ENCODE measurements at places on chromosomes 2 and 18.

DNA sequence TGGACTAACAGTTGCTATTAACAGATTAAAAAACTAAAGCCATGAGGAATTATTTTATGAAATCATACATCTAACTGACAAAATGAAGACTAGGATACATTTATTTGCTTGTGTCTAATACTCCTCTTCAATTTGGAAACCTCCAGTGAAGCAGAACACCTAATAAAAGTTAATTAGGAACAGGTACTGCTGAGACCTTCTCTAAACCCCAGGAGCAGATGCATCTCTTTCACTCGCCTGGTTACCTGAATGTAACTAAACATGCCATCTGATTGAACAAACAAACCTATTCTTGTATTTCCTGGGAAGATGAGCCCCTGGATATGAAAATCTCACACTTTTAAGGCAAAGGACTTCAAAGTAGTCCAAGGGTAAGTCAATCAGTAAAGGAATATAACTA is 898.2 kb downstream of the NRXN1 start:
- no peaks in the 10 kb centered on the region for H3K4me1 ChIP-seq
- no peak overlapping the region for H3K27ac ChIP-seq
- no peak for DNase-seq
- no peaks in the 10 kb centered on the region for H3K36me3 ChIP-seq

- H3K4me1 ChIP-seq: no peaks in the 10 kb centered on the region
- no peak overlapping the region for H3K27ac ChIP-seq
- H3K4me3 ChIP-seq: no peak overlapping the region
- DNase-seq: no peak
Observed at GRCh38 chr2:156787517-156787916, 351.3 kb downstream of the GPD2 start.

DNA sequence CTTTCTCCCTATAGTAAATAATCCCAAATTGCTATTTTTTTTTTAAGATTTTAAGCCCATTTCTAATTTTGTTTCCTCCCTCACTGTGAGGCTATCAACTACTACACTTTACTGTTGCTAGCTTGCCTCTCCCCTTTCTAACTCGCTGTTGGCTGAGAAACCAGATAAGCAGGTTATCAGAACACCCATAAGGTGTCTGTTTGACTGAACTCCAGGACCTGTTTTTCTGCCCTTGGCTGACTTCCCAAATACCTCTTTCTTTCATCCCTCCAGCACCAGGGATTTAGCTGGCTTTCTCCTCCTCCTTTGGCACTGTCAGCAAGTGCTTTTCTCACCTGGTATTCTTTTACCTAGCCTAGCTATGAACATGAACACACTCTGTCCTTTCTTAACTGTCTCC is 11.1 kb downstream of the TRAK2 start:
- no peaks in the 10 kb centered on the region for H3K4me1 ChIP-seq
- H3K27ac ChIP-seq: no peak overlapping the region
- no peak overlapping the region for H3K4me3 ChIP-seq
- H3K27me3 ChIP-seq: no peaks in the 10 kb centered on the region
- H3K36me3 ChIP-seq: no peaks in the 10 kb centered on the region
- no peak for DNase-seq

DNA sequence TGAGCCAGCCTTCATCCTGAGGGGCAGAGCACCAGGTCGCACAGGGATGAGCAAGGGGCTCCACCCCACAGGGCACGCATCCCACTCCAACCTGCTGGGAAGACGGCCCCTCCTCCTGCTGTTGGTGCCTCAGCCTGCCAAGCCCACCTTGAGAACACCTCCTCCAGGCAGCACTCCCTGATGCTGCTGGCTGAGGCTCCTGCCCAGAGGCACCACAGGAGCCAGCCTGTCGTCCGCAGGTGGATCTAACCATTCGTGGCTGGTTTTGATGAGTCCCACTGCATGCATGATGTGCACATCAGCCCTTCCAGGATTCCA is 58.4 kb downstream of the BIN1 start:
- DNase-seq: no peak
- H3K4me1 ChIP-seq: peaks cover 3% of the 10 kb centered on the region
- H3K27me3 ChIP-seq: no peaks in the 10 kb centered on the region
- no peak overlapping the region for H3K4me3 ChIP-seq

GRCh38 chr2:21794611-21795010 is 670.8 kb downstream of the TDRD15 start:
- H3K4me3 ChIP-seq: no peak overlapping the region
- DNase-seq: no peak
- no peaks in the 10 kb centered on the region for H3K4me1 ChIP-seq
- H3K36me3 ChIP-seq: no peaks in the 10 kb centered on the region
- no peaks in the 10 kb centered on the region for H3K27me3 ChIP-seq
- H3K27ac ChIP-seq: no peak overlapping the region

DNA sequence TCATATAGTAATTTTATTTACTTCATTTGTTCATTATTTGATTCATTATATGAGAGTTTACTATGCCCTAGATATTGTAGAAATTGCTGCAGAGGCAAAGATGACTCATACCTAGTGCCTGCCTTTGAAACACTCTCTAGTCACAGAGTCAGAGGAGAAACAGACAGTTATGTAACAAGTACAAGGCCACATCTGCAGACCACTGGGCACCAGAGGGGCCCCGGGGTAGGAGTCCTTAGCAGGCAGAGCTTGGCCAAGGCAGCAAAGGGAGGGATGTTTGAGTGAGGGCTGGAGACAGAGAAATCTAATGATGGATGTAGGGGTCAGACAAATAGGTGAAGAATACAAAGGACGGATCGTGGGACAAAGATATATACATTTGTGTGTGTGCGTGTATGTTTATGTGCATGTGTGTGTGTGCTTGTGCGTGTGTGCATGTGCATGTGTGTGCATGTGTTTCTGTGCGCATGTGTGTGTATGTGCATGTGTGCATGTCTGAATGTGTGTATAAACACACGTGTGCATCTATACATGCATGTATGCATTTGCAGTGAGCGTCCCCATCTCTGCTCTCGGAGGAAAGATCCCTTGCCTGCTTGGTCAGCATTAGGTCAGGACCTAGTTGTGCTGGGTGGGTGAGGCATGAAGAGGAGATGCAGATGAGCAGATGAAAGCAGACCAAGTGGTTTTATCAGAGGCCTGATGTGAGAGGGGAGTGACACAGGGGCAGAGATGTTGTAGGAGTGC is 170.6 kb upstream of the MYT1L start:
- no peak for DNase-seq
- no peak overlapping the region for H3K4me3 ChIP-seq

- H3K4me1 ChIP-seq: peaks cover 2% of the 10 kb centered on the region
- H3K4me3 ChIP-seq: no peak overlapping the region
- no peak for DNase-seq
- no peaks in the 10 kb centered on the region for H3K27me3 ChIP-seq
- H3K27ac ChIP-seq: no peak overlapping the region
Observed at GRCh38 chr2:18548621-18549020, 11.8 kb downstream of the RDH14 start.

GRCh38 chr18:41266204-41266603 is 688.8 kb upstream of the PIK3C3 start:
- no peak overlapping the region for H3K27ac ChIP-seq
- no peaks in the 10 kb centered on the region for H3K36me3 ChIP-seq
- no peak for DNase-seq
- no peaks in the 10 kb centered on the region for H3K4me1 ChIP-seq

- H3K36me3 ChIP-seq: no peaks in the 10 kb centered on the region
- H3K27ac ChIP-seq: no peak overlapping the region
- H3K4me1 ChIP-seq: peaks cover 5% of the 10 kb centered on the region
- DNase-seq: no peak
- H3K4me3 ChIP-seq: no peak overlapping the region
- no peaks in the 10 kb centered on the region for H3K27me3 ChIP-seq
Observed at GRCh38 chr18:62784966-62785413, 69.6 kb downstream of the PHLPP1 start.

GRCh38 chr2:103183061-103183460 is 421.2 kb downstream of the TMEM182 start:
- H3K36me3 ChIP-seq: no peaks in the 10 kb centered on the region
- H3K27me3 ChIP-seq: no peaks in the 10 kb centered on the region
- no peaks in the 10 kb centered on the region for H3K4me1 ChIP-seq
- no peak overlapping the region for H3K4me3 ChIP-seq
- DNase-seq: no peak

GRCh38 chr2:60560734-60561644 is 7.5 kb upstream of the BCL11A start:
- no peak overlapping the region for H3K4me3 ChIP-seq
- H3K4me1 ChIP-seq: 0 out of 2 replicates have a peak, but pooled peaks cover 1% of the 10 kb centered on the region
- H3K27me3 ChIP-seq: no peaks in the 10 kb centered on the region
- no peak overlapping the region for H3K27ac ChIP-seq

DNA sequence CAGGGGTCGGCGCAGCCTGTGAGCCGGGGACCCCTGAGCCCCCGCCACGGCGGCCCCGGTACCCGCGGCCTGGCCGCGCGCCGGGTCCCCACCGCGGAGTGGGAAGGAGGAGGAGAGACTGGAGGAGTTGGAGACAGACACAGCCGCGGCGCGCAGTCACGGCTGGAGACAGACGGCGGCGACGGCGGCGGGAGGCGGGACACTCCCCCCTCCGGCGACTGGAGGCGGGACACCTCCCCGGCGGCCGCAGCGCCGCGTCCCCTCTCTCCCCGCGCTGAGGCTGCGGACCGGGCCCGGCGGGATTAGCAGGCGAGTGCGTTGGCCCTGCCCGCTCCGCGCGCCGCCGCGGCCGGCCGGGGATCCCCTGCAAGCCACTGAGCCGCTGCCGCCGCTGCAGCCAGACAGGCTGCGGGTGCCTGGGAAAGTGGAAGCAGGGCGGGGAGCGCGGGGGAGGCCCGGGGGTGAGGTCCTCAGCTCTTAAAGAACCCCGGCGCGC is 1.0 kb upstream of the LDLRAD4 start:
- H3K4me3 ChIP-seq: peak overlapping the region; percentile 61
- no peaks in the 10 kb centered on the region for H3K36me3 ChIP-seq
- DNase-seq: no peak
- peaks cover 12% of the 10 kb centered on the region for H3K27me3 ChIP-seq
- H3K27ac ChIP-seq: no peak overlapping the region

GRCh38 chr2:137262594-137262993 is 497.2 kb downstream of the THSD7B start:
- no peaks in the 10 kb centered on the region for H3K27me3 ChIP-seq
- H3K36me3 ChIP-seq: no peaks in the 10 kb centered on the region
- peak; percentile 29 for DNase-seq
- H3K27ac ChIP-seq: no peak overlapping the region

DNA sequence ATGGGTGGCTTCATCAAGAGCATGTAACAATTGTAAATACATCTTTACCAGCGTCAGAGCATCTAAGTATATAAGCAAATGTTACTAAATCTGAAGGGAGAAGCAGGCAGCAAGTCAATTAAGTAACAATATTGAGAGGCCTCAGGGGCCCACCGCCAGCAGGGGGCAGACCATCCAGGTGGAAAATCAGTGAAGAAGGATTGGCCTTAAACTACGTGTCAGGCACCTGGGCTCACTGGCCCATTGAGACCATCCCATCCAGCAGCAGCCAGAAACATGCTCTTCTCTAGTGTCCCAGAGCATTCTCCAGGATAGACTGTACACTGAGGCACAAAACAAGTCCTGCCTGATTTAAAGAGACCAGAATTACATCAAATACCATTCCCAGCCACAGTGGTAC is 96.2 kb upstream of the SNTG2 start:
- peak; percentile 43 for DNase-seq
- no peak overlapping the region for H3K4me3 ChIP-seq
- no peaks in the 10 kb centered on the region for H3K27me3 ChIP-seq
- no peak overlapping the region for H3K27ac ChIP-seq
- H3K4me1 ChIP-seq: no peaks in the 10 kb centered on the region

GRCh38 chr2:74361327-74361726 is 18.1 kb upstream of the SLC4A5 start:
- H3K27me3 ChIP-seq: no peaks in the 10 kb centered on the region
- no peak overlapping the region for H3K4me3 ChIP-seq
- no peak for DNase-seq
- H3K4me1 ChIP-seq: no peaks in the 10 kb centered on the region
- no peak overlapping the region for H3K27ac ChIP-seq
- H3K36me3 ChIP-seq: peaks cover 48% of the 10 kb centered on the region

DNA sequence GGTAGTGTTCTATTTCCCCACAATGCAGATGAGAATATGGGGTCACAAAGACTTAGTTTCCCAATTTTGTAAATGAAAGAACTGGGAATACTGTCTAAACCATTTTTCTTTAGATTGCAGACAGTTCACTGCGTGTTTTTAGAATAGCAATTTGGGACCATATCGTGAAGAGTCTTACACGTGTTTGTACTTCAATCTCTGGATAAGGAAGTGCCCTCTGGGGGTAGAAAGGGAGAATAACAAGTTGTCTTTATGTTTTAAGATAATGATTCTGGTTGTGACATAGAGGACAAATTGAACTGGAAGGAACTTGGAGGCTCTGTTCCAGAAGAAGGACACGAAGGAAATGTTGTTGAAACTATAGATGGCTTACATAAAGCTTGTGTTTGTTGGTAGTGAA is 457.7 kb downstream of the CBLN2 start:
- DNase-seq: no peak
- no peaks in the 10 kb centered on the region for H3K27me3 ChIP-seq

GRCh38 chr18:75875559-75875958 is 448.1 kb upstream of the SMIM21 start:
- no peaks in the 10 kb centered on the region for H3K4me1 ChIP-seq
- no peaks in the 10 kb centered on the region for H3K36me3 ChIP-seq
- no peaks in the 10 kb centered on the region for H3K27me3 ChIP-seq
- H3K27ac ChIP-seq: no peak overlapping the region
- no peak overlapping the region for H3K4me3 ChIP-seq

DNA sequence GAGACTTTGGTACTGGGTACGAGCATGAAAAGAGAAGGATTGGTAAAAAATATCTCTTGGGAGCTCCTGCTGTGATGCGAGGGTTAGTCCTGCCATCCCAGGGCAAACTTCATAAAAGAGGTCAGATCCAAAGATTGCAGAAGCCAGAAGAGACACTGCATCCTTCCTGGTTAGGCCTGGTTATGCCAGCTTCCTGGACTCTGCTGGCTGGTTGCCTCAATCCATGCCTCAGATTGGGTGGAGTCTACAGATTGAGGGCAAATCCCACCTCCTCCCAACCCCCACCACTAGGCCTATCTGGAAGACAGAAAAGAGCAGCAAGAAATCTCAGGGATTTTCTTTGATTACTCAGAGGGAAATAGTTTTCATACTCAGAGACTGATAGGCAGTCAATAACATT is 5.3 kb upstream of the ACADL start:
- H3K4me1 ChIP-seq: 0 out of 2 replicates have a peak, but pooled peaks cover 1% of the 10 kb centered on the region
- no peaks in the 10 kb centered on the region for H3K36me3 ChIP-seq
- H3K27me3 ChIP-seq: peaks cover 4% of the 10 kb centered on the region
- no peak for DNase-seq

DNA sequence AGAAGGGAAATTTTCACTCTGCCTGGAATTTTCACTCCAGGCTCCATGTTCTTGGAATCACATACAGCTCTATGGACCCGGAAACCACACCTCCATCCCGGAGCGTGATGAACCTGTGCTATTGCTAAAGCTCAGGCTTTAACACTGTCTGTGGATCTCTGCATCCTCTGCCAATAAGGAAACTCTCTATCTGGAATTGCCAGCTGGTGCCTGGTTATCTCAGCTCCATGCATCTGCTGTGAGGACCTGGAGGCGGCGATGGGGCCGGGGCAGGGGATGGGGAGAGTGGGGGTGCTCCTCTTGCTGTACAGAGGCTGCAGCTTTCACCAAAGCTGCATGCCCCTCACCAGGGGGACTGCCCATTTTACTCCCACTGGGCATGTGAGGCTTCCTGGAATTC is 754.0 kb upstream of the SOX11 start:
- H3K36me3 ChIP-seq: no peaks in the 10 kb centered on the region
- H3K27ac ChIP-seq: no peak overlapping the region

GRCh38 chr2:14944562-14945346 is 312.2 kb downstream of the LRATD1 start:
- H3K27ac ChIP-seq: no peak overlapping the region
- no peaks in the 10 kb centered on the region for H3K4me1 ChIP-seq
- no peak overlapping the region for H3K4me3 ChIP-seq
- peak; percentile 31 for DNase-seq
- no peaks in the 10 kb centered on the region for H3K27me3 ChIP-seq

GRCh38 chr2:234288974-234289455 is 207.9 kb downstream of the ARL4C start:
- peaks cover under 1% of the 10 kb centered on the region for H3K4me1 ChIP-seq
- no peak overlapping the region for H3K4me3 ChIP-seq
- peak; percentile 67 for DNase-seq

Measured in iPS DF 6.9 (cell line).